Stimulated activated CD8-positive, alpha-beta memory T cell treated with anti-CD3 and anti-CD28 coated beads, Interleukin-4, amount 100 ng/mL, for 1 hour (primary cell): ENCODE measurements at places on chromosomes 5 and 9.

DNA sequence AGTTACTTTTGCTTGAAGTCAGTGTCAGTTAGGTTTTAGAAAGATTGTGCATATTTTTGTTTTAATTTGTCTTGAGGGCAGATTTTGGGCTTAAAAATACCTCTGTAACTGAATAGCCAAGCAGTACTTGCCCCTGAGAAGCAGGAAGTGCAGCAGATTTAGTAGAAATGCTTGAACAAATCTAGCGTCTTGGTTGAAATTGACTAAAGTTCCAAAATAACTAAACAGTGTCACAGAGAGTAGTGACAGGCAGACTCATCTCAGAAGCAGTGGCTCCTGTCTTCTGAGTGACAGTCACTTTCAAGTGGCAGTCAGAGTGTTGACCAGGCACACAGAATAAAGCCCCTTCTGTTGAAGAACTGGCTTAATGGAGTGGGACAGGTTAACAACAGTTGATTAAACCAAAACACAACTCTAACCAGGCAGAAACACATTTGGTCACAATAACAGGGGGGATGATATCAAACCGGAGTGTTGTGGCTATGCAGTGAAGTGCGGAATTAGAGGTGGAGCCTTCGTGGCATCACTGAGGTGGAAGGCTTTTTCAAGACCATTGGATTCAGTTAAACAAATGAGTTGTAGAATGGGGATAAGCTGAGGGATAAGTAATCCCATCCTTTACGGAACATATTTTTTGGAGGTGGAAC is 29.1 kb downstream of the TRIO start:
- DNase-seq, result no peak

GRCh38 chr5:72166070-72166979 is 59.0 kb downstream of the MAP1B start:
- DNase-seq, result no peak

DNA sequence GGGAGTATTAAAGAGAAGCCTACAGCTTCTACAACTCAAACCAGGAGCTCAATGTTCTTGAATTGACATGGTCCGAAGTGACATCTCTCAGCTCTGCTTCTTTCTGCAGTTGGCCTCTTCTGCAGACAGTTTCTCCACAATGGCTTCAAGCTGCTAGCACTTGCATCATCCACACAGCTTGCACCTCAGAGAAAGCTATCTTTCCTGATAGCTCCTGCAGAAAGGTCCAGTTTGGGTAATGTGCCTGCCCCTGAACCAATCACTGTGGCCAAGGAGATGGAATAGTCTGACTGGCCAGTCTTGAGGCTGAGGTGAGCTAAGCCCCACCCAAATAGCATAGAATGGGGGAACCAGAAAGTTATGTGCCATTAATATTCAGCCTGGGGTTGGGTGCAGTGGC is 95.8 kb upstream of the ABCA1 start:
- DNase-seq, result no peak

- no peak for DNase-seq
Measured at GRCh38 chr9:91047529-91047928, 245.9 kb downstream of the SYK start.

DNA sequence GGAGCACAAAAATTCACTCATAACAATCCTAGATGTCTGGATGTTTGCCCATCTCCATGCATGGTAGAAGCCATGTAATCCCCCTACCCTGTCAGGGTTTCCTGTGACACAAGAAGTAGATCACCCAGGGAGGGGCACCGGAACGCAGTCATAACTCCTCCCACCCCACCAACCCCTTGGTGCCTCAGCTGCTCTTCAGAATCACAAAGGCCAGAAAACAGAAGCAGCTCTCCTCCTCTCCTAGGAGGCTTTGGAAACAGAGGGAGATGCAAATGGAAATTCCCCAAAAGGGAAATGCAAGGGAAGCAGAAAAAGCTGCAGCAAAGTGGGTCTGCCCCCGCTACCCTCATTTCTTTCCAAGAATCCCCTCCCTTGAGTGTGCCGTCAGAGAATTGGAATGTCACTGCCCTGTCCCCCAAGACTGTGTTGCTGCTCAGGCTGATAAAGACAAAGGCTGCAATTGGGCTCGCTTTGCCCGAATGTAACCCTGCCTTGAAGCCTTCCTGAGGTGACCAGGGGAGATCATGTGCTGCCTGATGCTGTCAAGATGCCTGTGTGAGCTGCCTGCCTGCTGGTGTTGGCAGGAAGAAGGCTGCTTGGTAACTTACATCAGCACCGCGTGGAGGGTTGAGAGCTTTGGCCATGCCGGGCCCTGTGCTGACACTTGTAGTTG is 65.5 kb upstream of the ABCA1 start:
- no peak for DNase-seq

- DNase-seq, result no peak
Measured at GRCh38 chr5:43078956-43079355, 38.8 kb upstream of the ANXA2R start.

GRCh38 chr9:70052768-70053167 is 9.1 kb downstream of the MAMDC2 start:
- no peak for DNase-seq

- DNase-seq, result no peak
Measured at GRCh38 chr5:143826951-143827444, 15.0 kb downstream of the HMHB1 start.
